Stimulated activated CD4-positive, alpha-beta T cell treated with anti-CD3 and anti-CD28 coated beads, Interleukin-4, amount 100 ng/mL, for 1 hour (primary cell): ENCODE measurements at places on chromosomes 6 and 20.
A peak's percentile ranks its signal among the peaks of the same experiment; 100 is the strongest.

GRCh38 chr20:3927486-3928291 is 38.5 kb downstream of the PANK2 start:
- no peak for DNase-seq

DNA sequence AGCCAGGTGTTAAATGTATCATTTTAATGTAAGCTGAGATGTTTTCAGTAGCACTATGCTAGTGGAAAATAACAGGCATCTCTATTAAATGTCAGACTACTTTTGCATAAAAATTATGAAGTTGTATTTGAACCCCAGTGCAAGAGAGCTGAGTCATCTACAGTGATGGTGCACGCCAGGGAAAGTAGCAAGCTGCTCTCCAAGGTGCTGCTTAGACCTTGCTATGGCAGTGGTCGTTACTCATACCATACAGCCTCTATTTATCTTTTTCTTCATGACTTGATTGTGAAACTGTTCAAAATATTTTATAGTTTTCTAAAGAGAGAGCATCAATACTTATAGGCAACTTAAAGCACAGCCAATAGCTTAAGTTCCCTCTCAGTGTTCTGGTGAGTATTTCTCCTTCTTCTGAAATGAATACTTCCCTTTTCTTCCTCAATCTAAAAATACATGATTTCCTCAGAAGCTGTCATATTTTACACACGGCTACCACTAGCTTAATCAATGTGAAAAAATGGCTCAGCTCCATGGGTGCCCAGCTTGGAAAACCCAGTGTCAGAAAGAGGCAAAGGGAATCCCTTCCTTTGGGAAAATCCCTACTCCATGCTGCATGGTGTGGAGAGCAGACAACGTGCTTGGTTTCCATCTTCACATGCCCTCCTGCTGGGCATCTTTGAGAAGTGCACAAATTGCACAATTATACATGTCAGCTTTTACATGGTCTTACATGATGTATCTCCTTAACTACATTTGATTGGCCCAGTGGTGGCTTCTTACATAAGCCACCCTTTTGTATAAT is 105.6 kb downstream of the ELOVL4 start:
- DNase-seq, result no peak

DNA sequence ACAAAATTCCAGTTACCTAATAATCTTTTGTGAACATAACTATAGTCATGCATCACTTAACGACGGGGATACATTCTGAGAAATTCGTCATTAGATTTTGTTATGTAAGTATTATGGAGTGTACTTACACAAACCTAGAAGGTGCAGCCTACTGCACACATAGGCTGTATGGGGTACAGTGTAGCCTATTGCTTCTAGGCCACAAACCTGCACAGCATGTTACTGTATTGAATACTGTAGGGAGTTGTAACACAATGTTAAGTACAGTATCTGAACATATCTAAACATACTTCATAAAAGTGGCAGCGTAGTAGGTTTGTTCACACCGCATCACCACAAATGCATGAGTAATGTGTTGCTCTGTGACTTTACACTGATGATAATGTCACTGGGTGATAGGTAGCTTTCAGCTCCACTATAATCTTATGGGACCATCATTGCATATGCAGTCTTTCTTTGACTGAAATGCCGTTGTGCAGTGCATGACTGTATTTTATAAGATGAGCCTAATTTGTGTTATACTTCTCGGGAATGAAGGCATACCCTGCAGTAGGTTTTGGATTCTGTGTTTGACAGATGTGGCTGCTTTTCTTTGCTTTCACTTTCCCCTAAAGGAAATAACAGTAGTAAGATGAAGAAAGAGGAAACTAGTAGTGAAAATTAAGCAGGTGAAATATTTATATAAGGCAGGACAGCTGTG is 365.6 kb downstream of the FARS2 start:
- DNase-seq, result no peak

DNA sequence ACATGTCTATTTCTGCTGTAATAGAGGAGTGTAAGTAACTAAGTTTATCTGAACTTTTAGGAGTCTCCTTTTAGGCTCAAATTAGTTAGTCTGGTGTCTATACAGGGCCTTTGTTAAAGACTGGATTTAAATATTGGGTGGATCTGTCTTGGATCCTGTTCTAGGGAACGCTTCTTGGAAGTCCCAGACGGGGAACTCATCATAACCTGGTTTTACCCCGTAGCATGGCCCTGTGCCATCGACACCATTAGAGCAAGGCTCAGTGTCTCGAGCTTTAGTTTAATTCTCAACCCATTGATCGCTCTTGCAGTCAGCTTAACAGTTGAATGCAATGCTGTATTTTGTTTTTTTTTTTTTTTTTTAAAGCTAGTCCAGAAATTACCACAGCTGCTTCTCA is 89.9 kb downstream of the CARMIL1 start:
- DNase-seq, result no peak

DNA sequence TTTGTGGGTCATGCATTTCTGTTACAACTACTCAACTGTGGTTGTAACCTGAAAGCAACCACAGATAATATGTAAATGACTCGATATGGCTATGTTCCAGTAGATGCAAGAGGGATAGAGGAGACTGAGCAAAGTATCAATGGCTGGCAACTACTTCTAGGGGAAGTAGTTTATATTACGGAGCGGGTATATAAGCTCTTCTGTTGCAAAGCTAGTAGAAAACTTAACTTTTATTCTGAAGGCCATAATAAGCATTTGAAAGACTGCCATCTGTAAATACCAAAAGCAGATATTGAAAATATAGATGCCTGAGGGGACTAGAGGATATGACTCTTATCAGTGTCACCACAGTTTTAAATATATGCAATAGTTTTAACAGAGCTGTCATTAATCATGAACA is 655.3 kb downstream of the PHF3 start:
- DNase-seq, result no peak

- no peak for DNase-seq
These were observed 82.6 kb downstream of the TTLL2 start for GRCh38 chr6:167407239-167408064.

DNA sequence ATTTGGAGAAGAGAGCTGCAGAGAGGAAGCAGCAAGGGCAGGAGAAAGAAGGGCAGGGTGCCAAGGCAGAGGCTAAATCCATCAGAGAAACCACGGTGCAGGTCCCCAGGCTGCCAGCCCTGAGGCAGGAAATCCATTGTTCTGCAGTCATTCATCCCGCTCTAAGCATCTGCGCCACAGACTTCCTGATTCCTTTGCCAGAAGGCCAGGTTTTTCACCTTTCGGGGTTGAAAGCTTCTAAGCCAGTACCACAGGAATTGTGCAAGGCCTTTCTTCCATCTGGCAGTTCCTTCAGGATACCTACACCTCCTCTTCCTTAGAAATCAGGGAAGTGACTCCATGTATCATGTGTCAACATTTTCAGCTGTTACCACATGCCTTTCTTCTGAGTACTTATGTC is 45.6 kb downstream of the ADGRF5 start:
- no peak for DNase-seq

DNA sequence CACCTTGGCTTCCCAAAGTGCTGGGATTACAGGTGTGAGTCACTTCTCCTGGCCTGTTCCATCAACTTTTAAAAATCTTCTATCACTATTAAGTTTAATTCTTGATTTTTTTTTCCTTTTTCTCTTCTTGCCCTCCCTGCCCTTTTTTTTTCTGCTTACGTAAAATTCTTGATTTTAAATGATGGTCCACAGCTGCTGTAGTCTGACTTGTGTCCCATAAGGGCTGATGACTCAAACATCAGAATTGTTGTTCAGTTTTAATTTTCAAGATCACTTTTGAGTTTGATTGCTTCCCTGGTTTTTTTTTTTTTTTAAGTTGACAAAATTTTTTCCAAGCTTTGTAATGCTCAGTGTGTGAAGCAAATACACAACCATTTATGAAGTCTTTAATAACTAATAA is 61.9 kb downstream of the CBFA2T2 start:
- no peak for DNase-seq

DNA sequence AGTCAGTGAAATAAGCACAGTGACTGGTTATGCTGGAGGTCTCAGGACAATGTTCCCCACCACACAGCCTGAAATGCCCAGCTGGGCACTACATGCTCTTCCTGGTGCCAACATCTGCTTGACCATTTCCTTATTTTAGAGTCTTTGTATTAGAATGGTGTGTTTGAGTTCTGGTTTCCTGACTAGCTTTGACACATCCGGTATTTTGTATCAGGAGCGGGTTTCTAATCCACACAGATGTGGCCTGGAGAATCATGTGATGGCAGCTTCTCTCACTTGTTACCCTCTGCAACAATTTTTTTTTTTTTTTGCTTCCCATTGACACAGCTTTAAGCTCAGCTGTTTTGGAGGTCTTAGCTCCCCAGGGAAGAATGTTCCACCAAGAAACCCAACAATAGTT is 164.5 kb upstream of the CST7 start:
- DNase-seq, result no peak

GRCh38 chr6:8131265-8131897 is 29.0 kb upstream of the EEF1E1 start:
- DNase-seq, result peak; percentile 16

- no peak for DNase-seq
These were observed 44.3 kb upstream of the PTGIS start for GRCh38 chr20:49612127-49612738.

- no peak for DNase-seq
These were observed 904 bp downstream of the MKKS start for GRCh38 chr20:10433014-10433622.

DNA sequence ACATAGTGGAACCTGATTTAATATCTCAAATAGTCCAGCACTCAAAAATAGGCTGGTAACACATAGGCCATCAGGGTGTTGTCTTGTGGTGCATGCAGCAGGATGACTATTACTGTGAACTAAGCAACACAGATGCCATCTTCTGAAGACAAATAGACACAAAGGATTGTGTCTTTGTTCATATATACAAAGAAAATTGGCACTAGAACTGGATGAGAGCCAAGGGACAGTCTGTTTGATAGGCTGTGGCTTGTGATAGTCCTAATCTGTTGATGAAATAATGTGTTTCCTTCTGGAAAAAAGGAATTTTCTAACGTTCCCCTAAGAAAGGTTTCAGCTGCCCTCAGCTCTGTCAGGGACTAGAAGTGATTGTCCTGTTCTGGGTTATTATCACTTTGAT is 129.8 kb downstream of the TPBG start:
- DNase-seq, result no peak

DNA sequence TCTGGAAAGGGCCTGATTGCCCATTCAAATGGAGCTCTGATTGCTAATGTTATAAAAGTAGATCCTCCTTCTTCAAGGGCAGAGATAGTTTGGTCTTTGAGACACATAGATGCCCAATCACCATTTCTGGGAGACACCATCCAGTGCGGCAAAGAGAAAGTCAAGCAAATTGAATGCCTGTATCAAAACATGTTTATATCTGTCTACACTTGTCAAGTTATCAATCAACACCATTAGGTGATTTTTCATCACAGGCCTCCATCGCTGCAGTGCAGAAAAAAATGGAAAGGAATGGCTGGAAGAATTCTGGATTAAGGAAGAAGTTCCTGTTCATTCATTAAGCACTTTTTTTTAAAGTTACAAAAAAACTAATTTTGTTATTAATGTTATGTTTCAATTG is 54.8 kb upstream of the ZFP64 start:
- no peak for DNase-seq

- no peak for DNase-seq
These were observed 27.1 kb upstream of the FAM217A start for GRCh38 chr6:4105980-4106536.

GRCh38 chr6:4732691-4733315 is 43.4 kb upstream of the CDYL start:
- DNase-seq, result no peak

DNA sequence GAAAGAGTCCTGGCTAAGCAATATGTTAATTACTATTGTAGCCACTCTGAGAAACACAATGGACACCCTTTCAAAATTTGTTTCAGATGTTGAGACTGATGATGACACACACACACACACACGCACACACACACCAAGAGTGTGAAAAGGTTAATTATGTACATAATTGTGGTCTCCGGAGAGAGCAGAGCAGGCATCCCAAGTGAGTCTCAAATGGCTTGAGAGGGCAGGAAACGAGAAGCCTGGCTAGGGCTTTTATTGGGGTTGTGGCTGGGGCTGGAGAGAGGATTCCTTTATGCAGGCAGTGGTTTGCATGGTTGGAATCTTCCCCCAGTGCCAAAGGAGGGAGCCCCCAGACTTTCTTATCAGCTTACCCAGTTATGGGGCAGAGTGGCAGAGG is 38.2 kb upstream of the NKX2-4 start:
- no peak for DNase-seq

DNA sequence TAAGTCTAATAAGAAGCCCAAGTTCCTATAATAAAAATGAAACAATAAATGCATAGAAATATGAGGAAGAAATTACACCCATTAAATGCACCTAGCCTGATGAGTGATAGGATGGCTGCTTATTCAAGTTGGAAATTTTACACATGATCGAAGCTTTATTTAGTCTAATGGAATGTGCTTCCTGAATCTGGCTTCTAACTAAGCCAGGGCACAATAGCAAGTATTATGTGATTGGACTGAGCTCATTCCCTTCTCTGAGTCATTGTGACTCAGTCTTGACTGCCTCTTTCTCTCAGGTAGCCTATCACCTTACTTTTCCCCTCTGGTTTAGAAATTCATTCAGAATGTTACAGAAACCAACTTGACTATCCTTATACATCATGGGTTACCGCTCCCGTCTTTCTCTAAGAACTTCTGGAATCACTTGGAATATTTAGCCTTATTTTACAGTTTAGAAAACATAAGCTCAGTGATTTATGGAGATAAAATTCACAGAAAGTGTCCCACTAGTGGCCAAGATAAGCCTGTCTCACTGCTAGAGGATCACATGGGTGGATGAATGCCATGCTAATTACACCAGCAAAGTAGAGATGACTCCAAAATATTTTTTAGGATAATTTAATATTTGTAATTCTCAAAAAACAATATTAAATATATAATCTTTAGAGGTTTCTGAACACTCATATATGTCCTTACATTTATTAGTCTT is 505.3 kb upstream of the JAG1 start:
- DNase-seq, result no peak

DNA sequence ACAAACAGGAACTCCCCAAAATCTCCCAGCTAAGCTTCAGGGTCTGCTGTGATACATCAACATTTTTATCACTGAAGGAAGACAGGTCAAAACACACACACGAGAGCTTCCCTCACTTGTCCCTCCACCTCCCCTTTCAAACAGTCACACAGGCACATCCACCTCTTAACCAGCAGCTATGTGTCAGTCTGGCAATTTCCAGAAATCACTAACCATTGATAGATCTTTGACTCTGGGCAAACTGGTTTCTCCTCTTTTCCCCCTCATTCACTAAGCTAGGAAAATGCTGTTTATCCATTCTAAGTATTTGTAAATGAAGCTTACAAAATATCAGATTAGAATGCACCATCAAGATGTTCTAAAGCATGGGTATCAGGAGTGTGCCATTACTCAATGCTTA is 87.8 kb downstream of the DCDC2 start:
- DNase-seq, result no peak

- no peak for DNase-seq
These were observed 180.3 kb downstream of the C6orf118 start for GRCh38 chr6:165129086-165129485.

- DNase-seq, result no peak
These were observed 195.2 kb downstream of the BACH2 start for GRCh38 chr6:90101403-90101802.
